Stimulated activated CD4-positive, alpha-beta T cell treated with anti-CD3 and anti-CD28 coated beads, Interleukin-12 subunit alpha, Interleukin-12 subunit beta, amount 100 ng/mL, for 4 hours (primary cell): ENCODE measurements at places on chromosomes 1 and 21.
A peak's percentile ranks its signal among the peaks of the same experiment; 100 is the strongest.

GRCh38 chr1:25704267-25704691 lies 87.7 kb downstream of the MAN1C1 start:
- DNase-seq: no peak

DNA sequence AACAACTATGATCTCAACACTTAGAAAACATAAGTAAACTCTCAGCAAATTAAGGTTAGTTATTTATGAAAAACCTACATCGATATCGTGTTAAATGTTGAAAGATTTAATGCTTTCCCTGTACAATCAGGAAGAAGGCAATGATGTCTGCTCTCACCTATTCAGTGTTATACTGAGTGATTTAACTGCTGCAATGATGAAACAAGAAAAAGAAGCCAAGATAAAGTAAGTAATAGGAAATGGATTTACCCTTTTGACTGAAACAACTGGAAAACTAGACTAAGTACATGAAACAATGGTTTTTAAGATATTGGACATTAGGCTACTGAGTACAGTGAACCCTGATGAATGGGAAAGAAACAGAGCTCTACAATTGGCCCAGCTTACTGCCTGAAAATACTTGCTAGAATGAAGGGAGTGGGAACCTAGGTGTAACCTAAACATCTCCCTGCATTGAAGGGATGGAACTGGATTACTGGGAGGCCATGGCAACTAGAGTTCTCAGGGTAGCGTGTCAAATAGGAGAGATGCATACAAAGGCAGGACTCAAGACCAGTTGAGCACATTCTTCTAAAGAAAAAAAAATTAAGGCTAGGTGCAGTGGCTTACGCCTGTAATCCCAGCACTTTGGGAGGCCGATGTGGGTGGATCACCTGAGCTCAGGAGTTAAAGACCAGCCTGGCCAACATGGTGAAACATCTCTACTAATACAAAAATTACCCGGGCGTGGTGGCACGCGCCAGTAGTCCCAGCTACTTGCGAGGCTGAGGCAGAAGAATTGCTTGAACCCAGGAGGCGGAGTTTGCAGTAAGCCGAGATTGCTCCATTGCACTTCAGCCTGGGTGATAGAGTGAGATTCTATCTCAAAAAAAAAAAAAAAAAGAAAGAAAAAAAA lies 37.3 kb downstream of the SNRPE start:
- DNase-seq: no peak

GRCh38 chr1:175116210-175116798 lies 48.7 kb downstream of the TNN start:
- DNase-seq: no peak

- no peak for DNase-seq
These were observed 17.8 kb upstream of the EPB41 start for GRCh38 chr1:28896609-28896986.

DNA sequence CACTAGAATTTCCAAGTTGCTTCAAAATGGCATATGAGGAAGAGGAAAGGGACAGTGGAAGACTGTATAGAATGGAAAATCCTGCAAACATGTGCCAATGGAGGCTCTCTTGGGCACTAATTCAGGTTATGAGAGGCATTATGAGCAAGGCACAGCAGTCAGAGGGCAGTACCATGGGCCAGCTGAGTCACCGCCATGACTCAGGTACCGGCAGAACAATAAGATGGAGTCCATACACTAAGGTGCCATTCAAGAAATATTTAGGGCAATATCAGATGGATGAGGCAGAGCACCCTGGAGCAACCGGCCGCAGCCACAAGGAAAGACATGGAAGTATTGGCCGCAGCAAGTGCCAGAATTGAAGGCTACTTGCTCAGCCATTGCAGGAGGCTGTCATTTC lies 25.6 kb upstream of the VAV3 start:
- no peak for DNase-seq

GRCh38 chr1:20612221-20612746 lies 21.0 kb upstream of the PINK1 start:
- DNase-seq: no peak

GRCh38 chr1:82830690-82831380 lies 1030.1 kb downstream of the ADGRL2 start:
- no peak for DNase-seq

- no peak for DNase-seq
These were observed 1.5 kb downstream of the PARP1 start for GRCh38 chr1:226406401-226406881.

DNA sequence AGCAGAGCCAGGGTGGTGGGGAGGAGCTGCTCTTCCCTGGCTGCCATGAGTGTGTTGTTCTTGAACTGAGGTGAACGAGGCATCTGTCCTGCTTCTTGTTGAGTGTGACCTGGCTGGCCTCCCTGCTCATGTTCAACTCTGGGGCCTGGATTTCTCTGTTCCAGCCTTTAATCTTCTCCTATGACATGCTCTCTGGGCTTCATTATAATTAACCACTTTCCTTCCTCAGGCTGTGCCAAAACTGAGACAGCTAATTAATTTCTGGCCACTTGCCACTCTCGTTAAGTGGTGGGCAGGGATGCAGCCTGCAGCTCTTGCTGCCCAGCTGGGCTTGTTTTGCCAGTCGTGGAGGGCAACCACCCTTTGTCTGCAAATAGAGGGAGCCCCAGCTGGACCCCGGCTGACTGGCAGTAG lies 23.3 kb downstream of the OPRD1 start:
- DNase-seq: no peak

- no peak for DNase-seq
These were observed 9.1 kb downstream of the AMPD2 start for GRCh38 chr1:109628540-109629321.

DNA sequence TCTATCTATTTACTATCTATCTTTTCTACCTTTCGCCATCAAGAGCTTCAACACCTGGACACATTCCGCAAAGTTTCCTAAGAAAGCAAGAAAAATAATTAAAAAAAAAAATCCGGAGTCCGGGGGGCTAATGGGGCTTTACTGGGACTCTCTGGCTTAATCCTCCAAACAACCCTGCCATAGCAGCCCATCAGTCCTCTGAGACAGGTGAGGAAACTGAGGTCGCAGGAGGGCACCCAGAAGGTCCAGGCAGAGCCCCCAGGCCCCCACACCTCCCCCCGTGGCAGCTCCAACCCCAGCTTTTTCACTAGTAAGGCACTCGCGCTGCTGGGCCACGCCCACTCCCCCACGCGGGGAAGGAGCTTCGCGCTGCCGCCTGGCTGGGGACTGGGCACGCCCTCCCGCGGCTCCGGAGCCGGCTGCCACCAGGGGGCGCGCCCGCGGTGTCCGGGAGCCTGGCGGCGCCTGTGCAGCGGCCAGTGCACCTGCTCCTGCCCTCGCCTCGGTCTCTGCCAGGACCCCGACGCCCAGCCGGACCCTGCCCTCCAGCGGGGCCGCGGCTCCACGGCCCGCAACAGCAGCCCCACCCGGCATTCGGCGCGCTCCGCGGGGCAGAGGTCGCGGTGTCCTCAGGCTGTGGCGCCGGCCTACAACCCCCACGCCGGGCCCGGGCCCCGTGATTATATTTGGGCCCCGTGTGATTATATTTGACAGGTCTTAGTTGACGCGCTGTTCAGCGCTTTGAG lies 54.1 kb upstream of the SAMD11 start:
- peak; percentile 77 for DNase-seq

- DNase-seq: peak; percentile 34
These were observed 7.0 kb downstream of the KCNAB2 start for GRCh38 chr1:6052543-6053205.

- no peak for DNase-seq
These were observed 56.1 kb downstream of the COL6A1 start for GRCh38 chr21:46037331-46038325.

DNA sequence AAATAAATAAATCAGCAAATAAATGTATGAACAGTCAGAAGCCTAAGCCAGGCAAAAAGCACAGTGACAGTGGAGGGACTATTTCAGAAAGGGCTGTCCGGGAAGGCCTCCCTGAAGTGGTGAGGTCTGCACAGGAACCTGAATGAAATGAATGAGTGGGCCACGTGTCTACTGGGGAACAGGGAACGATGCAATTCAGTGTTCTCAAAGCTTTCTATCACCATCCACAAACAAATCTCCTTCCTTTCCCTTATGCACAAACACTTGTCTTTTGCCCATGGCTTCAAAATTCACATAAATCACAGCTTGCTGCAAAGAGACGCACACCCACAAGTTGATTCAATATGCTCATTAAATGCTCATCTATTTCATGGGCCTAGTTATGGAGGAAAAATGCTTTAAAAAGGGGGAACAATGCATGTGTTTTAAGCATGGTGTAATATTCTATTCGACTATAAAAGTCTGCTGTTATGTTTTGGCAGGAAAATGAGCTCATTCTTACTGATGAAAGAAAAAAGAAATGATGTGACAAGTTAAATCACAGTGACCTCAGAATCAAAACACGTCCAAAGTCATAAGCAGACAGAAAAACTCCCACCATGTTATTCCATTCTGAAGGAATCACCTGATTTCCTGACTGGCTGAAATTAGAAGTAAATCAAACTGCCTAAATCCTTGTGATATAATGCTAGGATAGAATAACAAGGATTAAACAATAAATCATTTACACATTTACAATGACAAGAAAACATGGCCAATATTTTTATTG lies 21.6 kb downstream of the URB1 start:
- DNase-seq: no peak

DNA sequence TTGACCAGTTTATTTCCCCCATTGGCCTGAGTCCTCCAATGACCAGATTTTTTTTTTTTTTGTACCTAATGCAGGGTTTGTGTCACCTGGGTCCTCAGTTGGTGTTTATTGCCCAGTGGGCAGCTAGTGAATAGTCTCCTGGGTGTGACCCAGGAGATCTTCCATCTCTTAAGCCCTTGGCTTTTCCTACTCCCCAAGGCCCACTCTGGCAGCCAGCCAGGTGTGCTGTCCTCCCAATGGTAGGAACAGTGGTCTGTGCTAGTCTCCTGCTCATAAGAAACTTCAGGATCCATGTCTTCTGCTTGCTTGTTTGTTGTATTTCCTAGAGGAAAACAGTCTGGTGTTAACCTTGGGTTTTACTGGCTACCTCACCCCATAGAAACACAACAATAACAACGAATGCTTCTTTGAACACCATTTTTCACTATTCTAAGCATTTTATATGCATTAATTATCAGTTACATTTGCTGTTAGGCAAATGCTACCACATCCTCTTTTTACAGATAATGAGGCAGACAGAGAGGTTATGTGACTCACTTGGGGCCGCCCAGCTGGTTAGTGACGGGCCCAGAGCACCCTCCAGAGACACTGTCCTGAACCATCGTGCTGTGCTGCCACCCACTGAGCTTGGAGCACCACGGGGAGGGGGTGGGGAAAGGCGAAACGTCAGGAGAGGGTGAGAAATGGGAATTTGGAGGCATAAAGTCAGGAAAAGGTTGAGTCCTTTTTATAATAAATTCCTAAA lies 107.5 kb downstream of the HIVEP3 start:
- DNase-seq: peak; percentile 54

GRCh38 chr1:101267082-101267481 lies 30.3 kb downstream of the S1PR1 start:
- no peak for DNase-seq

GRCh38 chr1:55712148-55712547 lies 497.0 kb upstream of the USP24 start:
- no peak for DNase-seq

DNA sequence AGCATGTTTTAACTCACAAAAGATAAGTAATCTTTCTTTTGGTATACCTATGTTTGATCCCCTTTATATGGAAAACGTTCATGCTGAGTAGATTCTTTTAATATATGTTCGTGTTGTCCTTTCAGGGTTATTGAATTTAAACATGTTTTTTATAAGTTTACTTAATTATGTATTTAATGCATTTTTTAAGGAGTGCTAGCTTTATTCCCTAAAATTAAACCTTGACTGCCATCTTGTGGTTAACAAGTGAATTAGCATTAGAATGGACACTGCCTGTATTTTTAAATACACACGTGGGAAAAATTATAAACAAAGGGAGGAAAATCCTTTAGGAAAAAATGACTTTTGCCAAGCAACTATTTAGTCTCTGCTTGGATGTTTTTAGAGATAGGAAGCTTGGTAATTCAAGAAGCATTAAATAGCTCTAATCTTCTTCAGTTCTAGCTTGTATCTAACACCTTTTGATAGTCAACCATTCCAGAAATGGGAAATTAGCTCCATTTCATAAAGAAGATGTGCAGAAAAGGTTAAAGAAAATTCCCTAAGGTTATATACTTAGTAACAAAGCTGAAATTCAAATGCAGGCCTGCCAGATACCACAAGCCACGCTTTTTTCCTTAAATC lies 43.0 kb downstream of the UBE2U start:
- DNase-seq: no peak

GRCh38 chr1:2961661-2962060 lies 59.6 kb upstream of the ACTRT2 start:
- DNase-seq: no peak

DNA sequence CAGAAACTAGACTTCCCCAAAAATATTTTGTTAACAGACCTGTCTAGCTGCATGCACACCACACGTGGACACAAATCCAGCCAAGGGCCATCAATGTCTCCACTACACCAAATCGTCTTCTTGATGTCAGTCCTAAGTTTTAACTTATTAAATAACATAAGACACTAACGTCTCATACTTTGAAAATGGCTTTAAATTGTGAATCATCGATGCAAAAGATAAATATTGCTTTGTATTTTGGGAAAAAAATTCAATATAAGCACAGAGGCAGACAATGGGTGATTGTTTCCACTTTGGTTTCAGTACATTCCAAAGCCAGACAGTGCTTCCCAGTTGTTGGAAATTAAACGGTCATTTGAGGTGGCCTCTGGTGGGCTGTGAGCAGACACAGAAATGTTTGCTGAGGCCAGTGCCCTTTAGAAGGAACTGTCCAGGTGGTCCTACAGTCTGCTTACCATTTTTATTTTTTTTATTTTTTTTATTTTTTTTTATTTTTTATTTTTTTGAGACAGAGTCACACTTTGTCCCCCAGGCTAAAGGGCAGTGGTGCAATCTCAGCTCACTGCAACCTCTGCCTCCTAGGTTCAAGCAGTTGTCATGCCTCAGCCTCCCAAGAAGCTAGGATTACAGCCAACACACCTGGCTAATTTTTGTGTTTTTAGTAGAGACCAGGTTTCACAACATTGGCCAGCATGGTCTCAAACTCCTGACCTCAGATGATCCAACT lies 1.8 kb upstream of the KIAA2013 start:
- no peak for DNase-seq

- DNase-seq: no peak
These were observed 86.6 kb upstream of the C1orf87 start for GRCh38 chr1:60160141-60160540.

GRCh38 chr1:203187304-203187685 lies 791 bp upstream of the CHI3L1 start:
- DNase-seq: no peak

DNA sequence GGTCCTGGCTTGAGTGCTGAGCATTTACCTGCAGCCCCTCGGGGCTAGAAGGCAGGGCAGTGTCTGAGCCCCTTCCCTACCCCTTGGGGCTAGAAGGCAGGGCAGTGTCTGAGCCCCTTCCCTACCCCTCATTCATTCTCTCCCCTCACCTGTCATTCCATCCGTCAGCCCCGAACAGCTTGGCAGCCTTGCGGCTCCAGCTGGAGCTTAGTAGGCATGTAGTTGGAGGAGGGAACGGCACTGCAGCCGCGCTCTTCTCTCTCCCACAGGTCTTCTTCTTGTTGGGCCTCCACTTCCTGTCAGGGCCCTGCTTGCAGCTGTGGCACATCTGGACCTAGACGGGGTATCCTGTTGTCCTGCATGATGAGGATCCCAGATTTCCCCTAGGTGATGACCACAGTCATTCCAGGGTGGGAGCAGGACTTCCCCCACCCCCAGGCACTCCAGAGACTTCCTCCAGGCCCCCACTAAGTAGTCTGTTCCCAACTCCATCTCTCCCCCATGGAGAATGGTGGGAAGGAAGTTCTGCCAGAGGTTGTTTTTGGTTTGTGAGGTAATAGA lies 22.2 kb downstream of the MAPKAPK2 start:
- DNase-seq: no peak
